Activated effector memory CD4-positive, alpha-beta T cell treated with anti-CD3 and anti-CD28 coated beads, Interleukin-2, amount 50 U/mL, for 16 hours (primary cell): ENCODE measurements at places on chromosomes 4 and X.

DNA sequence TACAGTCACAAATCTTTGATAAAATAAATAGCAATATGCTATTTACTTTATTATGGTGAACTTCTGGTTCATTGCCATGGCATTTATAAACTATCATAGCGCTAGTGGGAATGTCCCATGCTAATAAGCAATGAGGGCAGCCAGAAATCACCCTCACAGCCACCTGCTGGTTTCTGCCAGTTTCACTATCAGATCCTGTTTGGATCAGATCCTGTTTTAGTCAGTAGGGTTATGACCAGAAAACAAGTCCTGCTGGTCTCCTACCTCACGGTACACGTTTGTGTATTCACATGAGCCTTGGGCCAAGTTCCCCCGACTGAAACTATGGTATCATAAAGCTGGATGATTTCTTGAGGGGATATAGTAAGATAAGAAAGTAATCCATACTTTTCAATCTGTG lies 17.7 kb downstream of the FOXR2 start:
- DNase-seq = no peak

- no peak for DNase-seq
Measured at GRCh38 chr4:16006771-16007446, 43.9 kb upstream of the FGFBP2 start.

- no peak for DNase-seq
Measured at GRCh38 chr4:106238820-106239420, 77.1 kb downstream of the TBCK start.

GRCh38 chr4:145861336-145862318 lies 77.0 kb downstream of the ZNF827 start:
- no peak for DNase-seq

DNA sequence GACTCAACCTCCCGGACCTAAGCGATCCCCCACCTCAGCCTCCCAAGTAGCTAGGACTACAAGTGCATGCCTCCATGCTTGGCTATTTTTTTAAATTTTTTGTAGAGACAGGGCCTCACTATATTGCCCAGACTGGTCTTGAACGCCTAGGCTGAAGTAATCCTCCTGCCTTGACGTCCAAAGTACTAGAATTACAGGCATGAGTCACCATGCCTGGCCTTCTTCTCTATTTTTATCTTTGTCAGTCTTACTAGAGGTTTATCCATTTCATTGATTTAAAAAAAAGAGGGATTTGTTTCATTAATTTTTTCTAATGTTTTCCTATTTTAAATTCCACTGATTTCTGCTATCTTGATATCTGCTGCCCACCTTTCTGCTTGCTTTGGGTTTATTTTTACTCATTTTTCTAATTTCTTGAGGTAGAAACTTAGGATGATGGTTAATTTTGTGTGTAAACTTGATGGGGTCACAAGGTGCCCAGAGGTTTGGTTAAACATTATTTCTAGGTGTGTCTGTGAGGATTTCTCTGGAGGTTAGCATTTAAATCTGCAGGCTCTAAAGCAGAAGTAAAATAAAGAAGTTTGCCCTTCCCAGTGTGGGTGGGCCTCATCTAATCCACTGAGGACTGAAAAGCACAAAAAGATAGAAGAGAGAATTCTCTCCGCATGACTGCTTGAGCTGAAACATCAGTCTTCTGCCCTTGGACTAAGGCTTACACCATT lies 116.2 kb upstream of the DCLK2 start:
- DNase-seq = no peak
